NCI-H2029 (cell line): ENCODE measurements at places on chromosomes 4 and X.
A peak's percentile ranks its signal among the peaks of the same experiment; 100 is the strongest.

- no peak for DNase-seq
Observed at GRCh38 chrX:15349046-15349445, 13.7 kb upstream of the PIGA start.

GRCh38 chrX:1355131-1356046 is 18.8 kb downstream of the IL3RA start:
- no peak for DNase-seq

DNA sequence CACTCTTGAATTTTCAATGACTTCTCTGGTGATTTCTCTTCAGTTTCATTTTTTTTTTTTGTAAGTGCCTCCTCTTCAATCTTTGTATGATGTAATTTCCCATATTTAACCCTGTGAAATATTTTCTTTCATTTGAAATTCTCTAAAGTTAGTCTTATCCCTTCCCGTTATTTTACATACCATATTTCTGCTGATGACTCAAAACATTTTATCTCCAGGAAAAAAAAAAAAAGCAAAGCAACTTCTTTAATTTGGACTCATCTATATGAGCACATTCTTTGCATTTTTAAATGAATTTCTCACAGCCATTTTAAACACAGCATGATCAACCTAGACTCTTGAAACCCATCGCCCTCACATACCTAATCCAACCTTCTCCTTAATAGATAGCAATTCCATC is 1831.4 kb downstream of the ARAP2 start:
- DNase-seq: no peak

DNA sequence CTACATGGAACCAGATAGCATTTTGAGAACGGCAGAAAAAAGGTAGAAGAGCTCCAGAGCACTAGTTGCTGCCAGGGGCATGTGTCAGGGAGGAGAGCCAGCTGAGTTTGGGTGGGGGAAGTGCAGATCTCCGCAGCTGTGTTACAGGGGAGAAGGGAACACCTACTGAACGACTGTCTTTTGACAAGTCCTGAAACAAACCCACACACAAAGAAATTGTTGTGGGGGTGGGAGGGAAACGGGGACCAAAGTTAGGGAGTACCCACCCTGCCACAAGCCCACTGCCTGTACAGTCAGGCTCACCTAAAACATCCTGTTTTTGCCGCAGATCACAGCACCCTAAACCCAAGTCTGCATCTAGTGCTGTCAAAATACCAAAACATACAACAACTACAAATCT is 55.5 kb downstream of the LEF1 start:
- no peak for DNase-seq

GRCh38 chrX:133171962-133172708 is 46.0 kb downstream of the TFDP3 start:
- DNase-seq: no peak

DNA sequence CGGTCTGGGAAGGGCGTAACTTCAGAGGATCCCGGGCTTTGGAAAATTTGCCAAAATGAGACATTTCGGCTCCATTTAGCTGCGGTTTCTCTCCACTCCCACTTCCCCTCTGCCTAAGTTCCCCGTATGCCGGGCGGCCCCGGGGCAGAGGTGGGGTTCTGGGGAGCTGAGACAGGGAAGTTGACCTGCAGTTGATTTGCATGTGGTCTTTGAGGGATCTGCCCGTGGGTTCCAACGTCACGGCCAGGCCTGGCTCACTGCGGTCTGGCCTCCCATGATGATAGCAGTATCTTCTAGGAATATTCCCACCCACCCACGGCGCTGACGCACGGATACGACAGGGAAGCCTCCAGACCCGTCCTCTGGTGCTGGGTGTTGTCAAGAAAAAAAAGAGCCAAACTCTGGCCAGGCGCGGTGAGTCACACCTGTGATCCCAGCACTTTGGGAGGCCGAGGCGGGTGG is 27.3 kb upstream of the CRLF2 start:
- DNase-seq: no peak

GRCh38 chrX:53263597-53264094 is 17.7 kb downstream of the IQSEC2 start:
- DNase-seq: no peak

GRCh38 chr4:66943112-66943511 is 602.2 kb downstream of the CENPC start:
- DNase-seq: no peak

DNA sequence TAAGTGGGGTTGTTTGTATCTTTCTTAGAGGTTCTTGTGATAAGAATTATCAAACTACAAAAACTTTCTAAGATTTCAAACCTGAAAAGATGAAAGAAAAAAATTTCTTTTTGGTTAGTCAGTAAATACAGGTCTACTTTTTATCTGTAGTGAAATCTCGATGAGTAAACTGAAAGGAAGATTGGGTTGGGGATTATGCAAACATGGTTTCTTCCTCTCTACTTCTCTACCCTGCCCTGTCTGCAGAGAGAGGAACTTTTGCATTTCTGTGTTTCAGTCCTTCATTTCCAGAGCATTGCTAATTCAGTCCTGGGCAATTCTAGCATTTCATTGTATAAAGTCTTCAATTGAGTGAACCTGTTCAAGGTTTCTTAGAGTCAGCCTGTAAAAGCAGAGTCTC is 51.6 kb upstream of the IL2 start:
- no peak for DNase-seq

DNA sequence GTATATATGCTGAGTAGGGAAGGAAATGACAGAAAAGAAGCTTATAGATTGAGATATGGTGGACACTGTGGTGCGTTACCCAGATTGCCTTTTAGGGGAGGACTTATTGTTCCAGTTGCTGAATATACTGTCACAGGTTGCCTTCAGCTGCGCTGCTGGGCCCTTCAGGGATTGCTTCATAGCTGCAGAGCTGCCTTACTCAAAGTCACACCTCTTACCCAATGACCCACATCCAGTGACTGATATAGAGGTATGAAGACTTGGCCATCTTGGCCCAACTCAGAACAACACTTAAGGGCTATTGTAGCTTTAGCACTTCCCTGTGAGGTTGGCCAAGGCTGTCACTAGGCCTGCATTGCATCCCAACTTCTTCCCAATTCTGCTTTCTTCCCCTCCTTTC is 63.4 kb upstream of the TMEM164 start:
- DNase-seq: no peak

DNA sequence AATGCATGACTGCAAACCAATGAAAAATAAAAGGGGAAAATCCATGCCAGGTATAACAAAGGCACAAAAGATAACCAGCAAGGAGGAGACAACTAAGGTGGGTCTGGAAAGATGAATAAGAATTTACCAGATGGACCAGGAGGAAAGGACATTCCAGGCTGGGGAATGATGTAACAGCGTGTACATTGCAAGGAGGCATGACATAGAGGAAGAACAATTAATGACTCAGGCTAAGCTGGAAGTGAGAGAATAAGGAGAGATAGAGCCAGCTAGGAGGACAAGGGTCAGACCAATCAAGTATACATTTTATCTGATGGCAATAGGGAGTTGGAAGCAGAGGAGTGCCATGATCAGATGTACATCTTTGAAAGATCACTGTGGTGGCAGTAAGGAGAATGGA is 57.0 kb downstream of the MTMR8 start:
- no peak for DNase-seq

- no peak for DNase-seq
Observed at GRCh38 chr4:16705341-16705740, 193.1 kb downstream of the LDB2 start.

DNA sequence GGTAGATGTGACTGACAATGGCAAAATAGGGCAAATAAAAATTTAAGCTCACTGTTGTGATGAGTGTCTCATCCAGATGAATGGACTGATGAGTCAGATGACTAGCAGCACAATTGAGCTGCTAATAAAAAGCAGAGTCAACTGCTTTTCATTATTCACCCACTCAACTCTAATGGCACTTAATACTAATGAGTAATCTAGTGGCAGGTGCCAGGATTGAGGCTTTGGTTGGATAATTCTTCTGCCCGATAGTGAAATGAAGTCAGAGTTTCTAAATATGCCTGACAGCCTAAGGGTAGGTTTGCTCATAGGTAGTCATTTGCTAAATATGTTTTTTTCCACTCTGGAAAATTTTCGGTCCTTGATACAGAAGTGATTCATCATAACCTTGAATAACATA is 10.4 kb downstream of the OGT start:
- DNase-seq: no peak

- no peak for DNase-seq
Observed at GRCh38 chrX:134741746-134742145, 83.5 kb upstream of the PLAC1 start.

DNA sequence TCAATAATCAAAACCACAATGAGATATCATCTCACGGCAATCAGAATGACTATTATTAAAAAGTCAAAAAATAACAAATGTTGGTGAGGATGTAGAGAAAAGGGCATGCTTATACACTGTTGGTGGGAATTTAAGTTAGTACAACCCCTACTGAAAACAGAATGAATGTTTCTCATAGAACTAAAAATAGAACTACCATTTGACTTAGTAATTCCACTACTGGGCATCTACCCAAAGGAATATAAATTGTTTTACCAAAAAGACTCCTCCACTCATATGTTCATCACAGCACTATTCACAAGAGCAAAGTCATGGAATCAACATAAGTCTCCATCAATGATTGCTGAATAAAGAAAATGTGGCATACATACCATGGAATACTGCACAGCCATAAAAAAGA is 278.1 kb upstream of the ARSJ start:
- DNase-seq: no peak

DNA sequence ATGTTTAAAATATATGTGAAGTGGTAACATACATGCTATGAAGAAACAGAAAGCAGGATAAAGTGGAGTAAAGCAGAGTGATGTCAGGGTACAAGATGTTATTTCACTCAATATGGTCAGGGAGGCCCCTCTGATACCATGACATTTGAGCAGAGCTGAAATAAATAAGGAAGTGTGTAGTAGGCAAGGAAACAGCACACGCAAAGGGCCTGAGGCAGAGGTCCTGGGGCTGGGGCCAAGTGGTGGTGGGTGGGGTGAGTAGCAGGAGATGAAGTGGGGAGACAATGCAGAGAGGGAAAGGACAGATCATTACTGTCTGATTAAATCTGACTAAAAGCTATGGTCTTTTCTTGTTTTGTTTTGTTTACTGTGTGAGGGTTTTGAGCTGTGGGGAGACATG is 61.1 kb downstream of the FAM13A start:
- DNase-seq: no peak

- DNase-seq: peak; percentile 64
Observed at GRCh38 chr4:91198951-91199350, 1071.8 kb downstream of the CCSER1 start.

DNA sequence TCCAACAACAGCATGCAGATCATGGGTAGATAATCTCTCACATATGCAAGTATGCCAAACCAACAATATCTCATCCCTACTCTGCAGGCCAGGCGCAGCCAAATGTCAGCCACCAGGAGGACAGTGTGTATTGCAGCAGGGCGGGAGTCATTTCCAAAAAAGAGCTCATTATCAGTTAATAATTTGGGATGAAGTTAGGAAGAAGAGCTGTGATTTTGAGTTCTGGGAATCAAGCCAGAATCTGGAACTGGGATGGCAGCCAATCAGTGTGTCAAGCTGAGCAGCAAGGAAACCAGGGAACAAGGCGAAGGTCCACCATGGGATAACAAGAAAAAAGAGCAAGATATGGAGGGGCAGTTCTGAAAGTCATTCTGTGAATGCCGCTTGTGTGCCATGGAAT is 88.2 kb upstream of the CAMK2D start:
- DNase-seq: no peak

DNA sequence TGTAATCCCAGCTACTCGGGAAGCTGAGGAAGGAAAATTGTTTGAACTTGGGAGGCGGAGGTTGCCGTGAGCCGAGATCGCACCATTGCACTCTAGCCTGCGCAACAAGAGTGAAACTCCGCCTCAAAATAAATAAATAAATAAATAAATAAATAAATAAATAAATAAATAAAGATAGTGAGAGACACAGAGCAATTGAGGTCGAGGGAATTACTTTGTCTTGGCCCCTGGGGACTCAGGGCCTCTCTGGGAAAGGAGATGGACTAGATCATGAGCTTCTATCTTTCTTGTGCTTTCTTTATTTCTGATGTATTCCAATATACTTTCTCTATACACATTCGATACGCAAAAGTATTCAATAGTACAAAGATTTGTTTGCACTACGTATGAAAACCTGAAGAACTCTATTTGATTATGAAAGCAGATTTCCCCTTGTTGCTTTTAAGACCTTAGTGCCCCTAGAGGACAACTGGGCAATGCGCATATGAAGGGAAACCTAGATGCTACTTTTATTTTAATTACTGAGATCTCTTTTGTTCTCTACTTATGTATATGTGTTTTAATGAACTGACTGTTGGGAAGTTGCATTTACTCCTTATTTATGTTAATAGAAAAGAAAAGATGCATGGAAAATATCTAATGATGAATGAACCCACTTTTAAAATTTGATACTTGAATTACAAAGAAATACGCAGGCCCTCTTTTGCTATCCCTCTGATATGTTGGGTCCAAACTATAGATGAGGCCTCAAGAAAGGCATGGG is 12.8 kb upstream of the ELOVL6 start:
- peak; percentile 0 for DNase-seq
